ENCODE measurements at places on chromosomes 11 and 22.

DNA sequence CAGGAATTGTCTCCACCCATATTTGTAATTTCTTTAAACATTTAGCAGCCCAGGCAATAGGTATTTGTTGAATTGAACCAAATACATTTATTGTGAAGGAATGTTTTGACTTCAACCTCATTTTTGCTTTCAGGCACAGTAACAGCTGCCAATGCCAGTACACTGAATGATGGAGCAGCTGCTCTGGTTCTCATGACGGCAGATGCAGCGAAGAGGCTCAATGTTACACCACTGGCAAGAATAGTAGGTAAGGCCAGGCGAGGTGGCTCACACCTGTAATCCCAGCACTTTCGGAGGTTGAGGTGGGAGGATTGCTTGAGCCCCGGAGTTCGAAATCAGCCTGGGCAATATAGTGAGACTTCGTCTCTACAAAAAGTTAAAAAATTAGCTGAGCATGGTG, 20.9 kb downstream of the ACAT1 start:
- DNase-seq = no peak

- DNase-seq = no peak
Observed at GRCh38 chr22:21025266-21025665, 7.1 kb downstream of the SLC7A4 start.

GRCh38 chr11:64372802-64373597, 14.0 kb downstream of the RPS6KA4 start:
- DNase-seq = no peak

GRCh38 chr11:40491341-40491740, 968.1 kb downstream of the LRRC4C start:
- no peak for DNase-seq

DNA sequence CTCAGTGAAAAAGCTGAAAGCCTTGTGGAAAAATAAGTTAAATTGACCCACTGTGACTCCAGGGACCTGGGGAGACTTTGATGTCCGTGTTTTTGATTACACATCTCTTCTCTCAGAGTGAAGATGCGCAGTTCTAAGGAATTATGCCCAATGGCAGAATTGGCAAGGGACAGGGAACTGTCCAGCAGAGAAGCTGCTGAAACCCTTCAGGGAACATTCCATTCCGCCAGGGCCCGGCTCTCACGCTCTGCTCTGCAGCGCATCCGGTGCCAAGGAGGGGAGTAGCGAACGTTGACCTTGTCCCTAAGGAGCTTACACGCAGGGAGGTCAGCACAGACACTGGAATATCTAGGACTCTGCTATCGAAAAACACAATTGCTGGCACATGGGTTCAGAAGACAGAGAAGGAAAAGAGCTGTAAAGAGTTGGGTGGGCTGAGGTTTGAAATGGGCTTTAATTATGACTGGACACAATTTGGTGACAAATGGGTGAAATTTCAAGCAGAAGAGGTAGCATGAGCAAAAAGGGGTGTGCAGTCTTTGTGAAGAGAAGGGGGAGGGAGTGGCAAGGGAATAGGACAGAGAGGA, 64.5 kb upstream of the B3GAT1 start:
- DNase-seq = no peak

DNA sequence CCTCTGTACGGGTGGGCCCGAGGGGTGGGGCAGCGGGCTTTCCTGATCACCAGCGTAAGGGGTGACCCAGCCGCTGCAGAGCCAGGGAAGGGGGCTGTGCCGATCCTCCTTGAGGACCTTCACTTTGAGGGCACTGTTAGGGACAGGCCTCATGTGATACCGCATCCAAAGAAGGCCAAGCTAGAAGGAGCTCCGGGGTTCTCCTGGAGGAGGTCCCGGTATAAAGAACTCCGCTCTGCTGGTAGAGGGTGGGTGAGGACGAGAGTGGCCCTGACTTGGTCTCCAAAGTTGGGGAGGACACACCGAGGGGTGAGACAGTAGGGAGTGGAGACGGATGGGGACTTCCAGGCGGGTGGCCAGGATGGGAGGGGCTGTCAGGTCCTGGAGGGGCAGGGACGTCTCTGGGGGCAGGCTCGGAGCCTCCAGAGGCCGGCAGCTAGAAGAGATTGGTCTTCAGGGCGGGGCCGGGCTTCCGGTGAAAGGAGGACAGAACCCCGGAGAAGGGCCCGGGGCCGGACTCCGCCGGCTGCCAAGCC, 4.6 kb downstream of the PHOX2A start:
- DNase-seq = no peak

DNA sequence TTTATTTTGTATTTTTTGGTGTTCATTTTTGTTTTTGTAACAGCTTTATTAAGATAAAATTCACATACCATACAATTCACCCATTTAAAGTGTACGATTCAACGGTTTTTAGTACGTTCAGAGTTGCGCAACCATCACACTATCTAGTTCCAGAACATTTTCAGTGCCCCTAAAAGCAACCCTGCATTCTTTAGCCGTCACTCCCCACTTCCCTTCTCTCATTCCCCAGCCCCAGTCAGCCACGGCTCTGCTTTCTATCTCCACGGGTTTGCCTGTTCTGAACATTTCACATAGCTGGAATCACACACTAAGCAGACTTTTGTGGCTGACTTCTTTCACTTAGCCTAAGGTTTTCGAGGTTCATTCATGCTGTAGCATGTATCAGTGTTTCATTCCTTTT, 9.6 kb upstream of the KCNQ1OT1 start:
- no peak for DNase-seq

DNA sequence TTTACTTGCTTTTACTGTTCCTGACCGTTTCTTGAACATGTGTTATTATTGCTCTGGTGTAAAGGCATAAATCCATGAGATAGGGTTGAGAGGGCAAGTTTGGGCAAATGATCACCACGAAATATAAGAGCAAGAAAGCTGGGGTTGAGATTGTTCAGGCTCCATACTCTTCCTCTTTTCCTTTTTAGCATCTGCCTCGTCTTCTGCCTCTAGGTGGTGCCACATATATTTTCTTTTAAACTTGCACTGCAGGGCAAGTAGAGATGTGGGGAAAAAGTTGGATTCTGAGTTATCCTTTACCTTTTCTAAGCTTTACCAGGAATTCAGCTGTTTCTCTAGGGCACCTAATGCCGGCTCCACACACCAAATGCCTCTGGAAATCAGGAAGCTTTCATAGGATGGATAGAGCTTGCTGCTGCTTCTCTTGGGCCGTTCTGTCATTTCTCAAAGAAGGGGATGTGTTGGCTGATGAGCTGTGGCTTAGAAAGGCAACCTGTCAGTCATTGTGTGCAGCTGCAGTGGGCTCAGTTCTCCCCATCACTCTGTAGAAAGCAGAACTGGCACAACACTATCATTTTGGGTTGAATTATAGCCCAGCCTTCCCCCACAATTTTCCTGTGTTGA, 98.2 kb downstream of the LDLRAD3 start:
- DNase-seq = no peak

- DNase-seq = no peak
Observed at GRCh38 chr22:19643448-19644313, 70.6 kb upstream of the SEPTIN5 start.

DNA sequence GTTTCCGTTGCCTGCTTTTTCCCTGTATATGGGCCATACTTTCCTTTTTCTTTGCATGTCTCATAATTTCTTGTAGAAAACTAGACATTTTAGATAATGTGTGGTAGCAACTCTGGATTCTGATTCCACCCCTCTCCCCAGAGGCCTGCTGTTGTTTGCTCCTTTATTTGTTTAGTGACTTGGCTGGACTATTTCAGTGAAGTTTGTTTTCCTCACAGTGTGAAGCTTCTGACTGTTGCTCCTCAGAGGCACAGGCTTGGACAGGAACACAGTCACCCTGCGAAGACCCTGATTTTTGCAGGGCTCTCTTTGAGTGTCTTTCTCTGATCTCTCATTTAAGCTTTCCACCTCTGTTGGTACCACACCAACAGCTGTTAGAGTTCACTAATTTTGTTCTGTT, 72.5 kb downstream of the SWAP70 start:
- no peak for DNase-seq

GRCh38 chr11:116177521-116178210, 595.1 kb downstream of the BUD13 start:
- no peak for DNase-seq

DNA sequence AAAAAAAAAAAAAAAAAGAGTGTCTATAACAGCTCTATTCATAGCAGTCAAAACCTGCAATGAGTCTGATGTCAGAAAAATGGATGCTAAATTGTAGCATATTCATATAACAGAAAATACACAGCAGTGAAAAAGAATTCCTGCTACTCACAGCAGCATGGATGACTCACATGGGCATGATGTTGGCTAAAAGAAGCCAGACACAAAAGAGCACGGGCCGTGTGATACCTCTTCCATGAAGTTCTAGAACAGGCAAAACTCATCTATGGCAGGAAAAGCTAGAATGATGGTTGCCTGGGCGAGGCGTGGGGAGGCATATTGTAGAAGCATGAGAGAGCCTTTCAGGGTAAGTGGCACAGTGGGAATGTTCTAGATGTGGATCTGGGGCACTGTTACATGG, 18.9 kb downstream of the PLAAT3 start:
- no peak for DNase-seq

- DNase-seq = peak; percentile 11
Observed at GRCh38 chr11:46537537-46538295, 56.1 kb downstream of the AMBRA1 start.

GRCh38 chr22:24947881-24948280, 1.4 kb upstream of the LHFPL7 start:
- no peak for DNase-seq

DNA sequence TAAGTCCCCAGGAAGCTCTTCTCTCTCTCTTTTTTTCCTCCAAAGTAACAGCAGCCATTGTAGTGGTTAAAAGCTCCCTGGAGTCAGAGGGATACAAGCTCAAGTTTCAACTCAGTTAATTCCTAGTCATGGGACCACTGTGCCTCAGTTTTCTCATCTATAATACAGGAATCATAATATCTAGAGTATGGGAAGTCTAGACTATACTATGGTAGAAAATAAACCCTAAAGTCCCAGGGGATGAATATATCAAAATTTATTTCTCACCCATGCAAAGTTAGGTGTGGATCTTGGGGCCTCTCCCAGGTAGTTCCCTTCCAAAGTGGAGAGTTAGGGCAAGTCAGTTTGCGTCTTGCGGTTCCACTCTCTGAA, 33.7 kb downstream of the C11orf58 start:
- no peak for DNase-seq

DNA sequence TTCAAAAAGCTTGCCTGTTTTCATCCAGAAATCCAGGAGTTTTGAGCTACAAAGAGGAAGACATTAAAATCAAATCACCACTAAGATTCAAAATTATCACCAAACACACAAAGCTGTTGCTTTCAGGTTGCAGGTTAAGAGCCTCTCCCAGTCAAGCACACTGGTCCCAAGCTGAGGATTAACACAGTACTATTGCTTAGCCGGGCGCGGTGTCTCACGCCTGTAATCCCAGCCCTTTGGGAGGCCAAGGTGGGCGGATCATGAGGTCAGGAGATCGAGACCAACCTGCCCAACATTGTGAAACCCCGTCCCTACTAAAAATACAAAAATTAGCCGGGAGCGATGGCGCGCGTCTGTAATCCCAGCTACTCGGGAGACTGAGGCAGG, 1165.1 kb downstream of the LRRC4C start:
- no peak for DNase-seq

- no peak for DNase-seq
Observed at GRCh38 chr22:42177891-42178336, 47.3 kb upstream of the CYP2D6 start.

- DNase-seq = no peak
Observed at GRCh38 chr11:78030429-78031325, 7.6 kb upstream of the KCTD14 start.

DNA sequence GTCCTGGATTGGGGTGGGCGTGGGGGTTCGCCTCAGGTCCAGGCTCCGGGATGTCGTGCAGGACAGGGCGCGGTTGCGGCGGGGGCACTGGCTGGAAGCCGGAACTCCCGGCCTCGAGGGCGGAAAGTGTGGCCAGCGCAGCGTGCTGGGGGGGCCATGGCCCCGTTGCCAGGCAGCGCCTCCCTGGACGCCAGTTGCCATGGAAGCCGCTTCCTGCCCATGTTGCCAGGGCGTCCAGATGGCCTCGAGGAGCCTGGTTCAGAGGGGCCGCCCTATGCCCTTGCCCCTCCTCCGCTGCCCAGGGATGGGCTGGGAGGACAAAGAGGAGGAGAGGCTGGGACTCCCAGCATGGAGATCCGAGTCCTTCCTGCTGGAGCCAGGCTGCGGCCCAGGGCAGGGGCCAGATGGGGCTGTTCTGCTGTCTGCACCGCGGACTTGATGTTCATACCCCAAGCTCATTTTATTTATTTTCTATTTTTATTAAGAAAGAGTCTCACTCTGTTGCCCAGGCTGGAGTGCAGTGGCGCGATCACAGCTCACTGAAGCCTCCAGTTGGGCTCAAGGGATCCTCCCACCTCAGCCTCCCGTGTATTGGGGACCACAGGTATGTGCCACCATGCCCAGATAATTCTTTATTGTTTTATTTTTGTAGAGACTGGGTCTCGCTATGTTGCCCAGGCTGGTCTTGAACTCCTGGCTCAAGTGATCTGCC, 4.6 kb upstream of the CCDC188 start:
- no peak for DNase-seq

GRCh38 chr22:46087816-46088277, 62.5 kb upstream of the PPARA start:
- no peak for DNase-seq

- DNase-seq = no peak
Observed at GRCh38 chr11:931385-931784, 5.7 kb downstream of the AP2A2 start.

- DNase-seq = no peak
Observed at GRCh38 chr22:47629791-47630655, 867.6 kb downstream of the TBC1D22A start.

DNA sequence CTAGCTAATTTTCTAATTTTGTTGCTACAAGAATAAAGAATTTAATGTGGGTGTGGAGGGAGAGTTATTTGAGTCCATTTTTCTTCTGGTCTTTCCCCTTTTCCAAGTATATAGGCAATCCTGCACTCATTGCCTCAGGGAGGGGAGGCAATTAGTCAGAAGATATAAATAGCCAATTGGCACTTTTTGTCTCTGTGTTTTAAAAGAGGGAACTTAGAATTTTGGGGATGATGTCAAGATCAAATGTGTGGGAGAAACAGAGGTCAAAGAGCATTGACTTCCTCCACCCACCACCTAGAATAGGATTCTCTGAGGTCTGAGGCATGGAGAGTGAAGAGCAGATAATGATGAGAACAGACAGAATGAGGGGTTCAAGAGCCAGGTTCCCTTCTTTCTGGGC, 120.3 kb upstream of the ZC3H12C start:
- no peak for DNase-seq

- DNase-seq = no peak
Observed at GRCh38 chr11:110795112-110795624, 82.9 kb upstream of the ARHGAP20 start.

- DNase-seq = no peak
Observed at GRCh38 chr11:31872076-31872443, 60.9 kb upstream of the PAX6 start.

- no peak for DNase-seq
Observed at GRCh38 chr11:118304568-118305248, at the start of gene CD3E. Gene CD3E, plus strand, starts transcription at chr11:118304730. Its CDS starts 223 bp downstream, at chr11:118304953.

DNA sequence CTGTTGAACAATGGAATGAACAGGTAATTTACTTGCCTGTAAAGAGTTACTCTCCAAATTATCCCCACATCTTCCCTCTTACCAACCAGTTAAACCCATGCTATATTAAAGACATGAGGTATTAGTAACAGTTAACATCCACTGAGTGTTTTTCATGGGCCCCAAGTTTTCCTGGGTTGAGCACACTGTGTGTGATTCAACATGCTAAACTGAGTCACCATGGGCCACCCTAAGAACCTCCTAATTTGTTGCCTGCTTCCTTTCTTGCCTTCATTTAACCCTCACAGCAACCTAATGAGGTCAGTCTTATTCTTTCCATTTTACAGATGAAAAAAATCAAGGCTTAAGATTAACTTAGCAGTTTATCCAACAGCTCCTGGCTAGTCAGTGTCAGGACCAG, 51.0 kb downstream of the GALNT18 start:
- no peak for DNase-seq

- DNase-seq = no peak
Observed at GRCh38 chr11:93887111-93887510, 36.7 kb upstream of the VSTM5 start.
